ENCODE measurements at places on chromosomes 7 and 10. TPM values are rescaled to one million over a fixed set of nuclear protein-coding genes. Genes with fewer than 3 reads are reported as not detected.

ADD3 gene
- total RNA-seq, result 7.4 TPM

UPK3B gene
- 17.4 TPM for total RNA-seq

PHKG1 gene
- total RNA-seq, result 0.41 TPM

CYP2C18 gene
- 0.07 TPM for total RNA-seq

TRIL gene
- total RNA-seq, result not detected

SPDYE2 gene
- total RNA-seq, result not detected

SNX10 gene
- 4.3 TPM for total RNA-seq

GPER1 gene
- total RNA-seq, result 0.69 TPM

GRK5 gene
- total RNA-seq, result 12.0 TPM

MMP21 gene
- not detected for total RNA-seq

OR9A2 gene
- not detected for total RNA-seq

BAMBI gene
- 19.0 TPM for total RNA-seq

AASS gene
- not detected for total RNA-seq

SLC26A3 gene
- not detected for total RNA-seq

GARIN1A gene
- total RNA-seq, result 0.67 TPM

CDNF gene
- total RNA-seq, result 2.4 TPM

CHST3 gene
- total RNA-seq, result 36.1 TPM

SH3PXD2A gene
- 2.2 TPM for total RNA-seq

SYT15B gene
- 4.2 TPM for total RNA-seq

TRIM50 gene
- not detected for total RNA-seq

FAM25G gene
- total RNA-seq, result not detected

FAM25A gene
- 1.1 TPM for total RNA-seq

ASB15 gene
- total RNA-seq, result not detected

TES gene
- total RNA-seq, result 54.0 TPM

Measured in A549 treated with CpdA at 1 μM for 4 hours (cell line).